ENCODE measurements at places on chromosomes 3 and 15. TPM values are rescaled to one million over a fixed set of nuclear protein-coding genes. Genes with fewer than 3 reads are reported as not detected.
A peak's percentile ranks its signal among the peaks of the same experiment; 100 is the strongest.

The GREM1 gene
- polyA plus RNA-seq = not detected

The TICRR gene
- 13.7 TPM for polyA plus RNA-seq

The BBX gene
- 5.5 TPM for polyA plus RNA-seq

The ATP8B4 gene
- polyA plus RNA-seq = 0.48 TPM

The GOLGA6C gene
- not detected for polyA plus RNA-seq

The PRR20G gene
- polyA plus RNA-seq = not detected

The SERPINI1 gene
- 1.9 TPM for polyA plus RNA-seq

The SEMA5B gene
- polyA plus RNA-seq = not detected

The TUBGCP5 gene
- 25.5 TPM for polyA plus RNA-seq

The CDAN1 gene
- polyA plus RNA-seq = 16.5 TPM

The GPR149 gene
- polyA plus RNA-seq = not detected

- no peaks in the 10 kb centered on the region for H3K4me1 ChIP-seq
- DNase-seq = no peak
- no peak overlapping the region for H3K4me3 ChIP-seq
- H3K36me3 ChIP-seq = no peaks in the 10 kb centered on the region
Measured at GRCh38 chr15:77797270-77797669, 164.6 kb upstream of the LINGO1 start.

- peaks cover 16% of the 10 kb centered on the region for H3K27me3 ChIP-seq
- H3K4me1 ChIP-seq = peaks cover 21% of the 10 kb centered on the region
- H3K27ac ChIP-seq = no peak within 1 kb of the TSS
- peak; percentile 56 for DNase-seq
Measured at GRCh38 chr15:34795267-34796081, at the start of gene ACTC1. ACTC1 (minus strand) TSS chr15:34795549; CDS start chr15:34794808, 741 bp downstream.

DNA sequence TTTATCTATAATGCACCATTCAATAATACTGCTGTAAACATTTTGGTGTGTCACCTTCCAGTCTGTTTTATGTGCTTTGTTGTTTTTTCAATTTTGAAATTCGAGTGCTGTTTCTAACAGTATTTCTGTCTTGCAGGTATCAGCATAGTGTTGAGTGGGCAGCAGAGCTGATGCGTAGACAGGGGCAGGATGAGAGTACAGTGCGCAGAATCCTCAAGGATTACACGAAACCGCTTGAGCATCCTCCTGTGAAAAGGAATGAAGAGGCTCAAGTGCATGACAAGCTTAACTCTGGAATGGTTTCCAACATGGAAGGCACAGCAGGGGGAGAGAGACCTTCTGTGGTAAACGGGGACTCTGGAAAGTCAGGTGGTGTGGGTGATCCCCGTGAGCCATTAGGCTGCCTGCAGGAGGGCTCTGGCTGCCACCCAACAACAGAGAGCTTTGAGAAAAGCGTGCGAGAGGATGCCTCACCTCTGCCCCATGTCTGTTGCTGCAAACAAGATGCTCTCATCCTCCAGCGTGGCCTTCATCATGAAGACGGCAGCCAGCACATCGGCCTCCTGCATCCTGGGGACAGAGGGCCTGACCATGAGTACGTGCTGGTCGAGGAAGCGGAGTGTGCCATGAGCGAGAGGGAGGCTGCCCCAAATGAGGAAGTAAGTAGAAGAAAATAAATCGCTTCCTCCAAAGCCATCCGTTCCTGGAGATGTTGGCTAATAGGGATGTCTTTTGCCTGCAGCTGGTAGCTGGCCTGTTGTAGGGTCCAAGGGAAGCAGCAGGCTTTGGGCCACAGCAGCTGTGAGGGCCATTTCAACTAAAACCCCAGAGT is 19.1 kb downstream of the TSEN2 start:
- no peaks in the 10 kb centered on the region for H3K4me1 ChIP-seq
- DNase-seq = no peak
- no peaks in the 10 kb centered on the region for H3K27me3 ChIP-seq
- H3K4me3 ChIP-seq = no peak overlapping the region
- no peak overlapping the region for H3K27ac ChIP-seq
- peaks cover 91% of the 10 kb centered on the region for H3K36me3 ChIP-seq

DNA sequence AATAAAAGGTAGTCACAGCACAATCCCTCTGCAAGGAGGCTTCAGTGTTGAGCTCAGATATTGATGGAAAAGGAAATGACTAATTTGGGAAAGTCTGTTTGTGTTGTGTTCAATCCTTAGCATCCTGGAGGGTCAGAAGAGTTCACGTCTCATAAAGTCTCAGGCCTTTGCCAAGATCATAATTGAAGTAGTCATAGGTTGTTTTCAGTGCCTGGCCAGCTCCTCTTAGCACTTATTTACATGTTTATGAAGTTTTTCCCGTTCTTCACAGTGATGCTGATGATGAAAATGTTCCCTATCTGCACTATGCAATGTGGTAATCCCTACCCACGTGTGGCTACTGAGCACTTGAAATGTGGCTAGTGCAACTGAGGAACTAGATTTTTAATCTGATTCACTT is 61.6 kb upstream of the TGFBR2 start:
- H3K27me3 ChIP-seq = no peaks in the 10 kb centered on the region
- H3K4me1 ChIP-seq = no peaks in the 10 kb centered on the region
- H3K4me3 ChIP-seq = no peak overlapping the region
- DNase-seq = no peak

DNA sequence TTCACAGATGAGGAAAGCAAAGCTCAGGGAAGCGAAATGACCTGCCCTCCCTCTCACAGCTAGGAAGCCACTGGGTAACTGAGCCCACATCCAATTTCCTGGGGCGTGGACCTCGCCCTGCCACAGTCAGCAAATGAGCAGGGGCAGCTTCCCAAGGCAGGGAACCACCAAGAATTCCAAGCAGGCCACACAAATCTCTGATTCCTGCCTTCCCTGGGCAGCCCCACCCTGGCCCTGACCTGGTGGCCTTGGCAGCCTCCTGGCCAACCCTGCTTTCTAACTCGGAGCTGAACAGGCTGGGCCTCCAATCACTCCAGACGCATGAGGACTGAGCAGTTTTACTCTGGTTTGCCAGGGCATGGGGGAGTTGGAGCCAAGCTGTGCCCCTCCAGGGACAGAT is 203.7 kb upstream of the TLE3 start:
- no peak for DNase-seq
- no peak overlapping the region for H3K27ac ChIP-seq
- no peaks in the 10 kb centered on the region for H3K4me1 ChIP-seq
- H3K4me3 ChIP-seq = no peak overlapping the region

- no peak overlapping the region for H3K4me3 ChIP-seq
- no peaks in the 10 kb centered on the region for H3K36me3 ChIP-seq
- no peak for DNase-seq
- peaks cover 12% of the 10 kb centered on the region for H3K4me1 ChIP-seq
- peaks cover 8% of the 10 kb centered on the region for H3K27me3 ChIP-seq
Measured at GRCh38 chr3:149131589-149131988, 2.2 kb downstream of the HPS3 start.

- DNase-seq = no peak
- peak overlapping the region; percentile 54 for H3K27ac ChIP-seq
- H3K4me1 ChIP-seq = peaks cover 12% of the 10 kb centered on the region
Measured at GRCh38 chr15:81323559-81323943, 390 bp downstream of the STARD5 start.

GRCh38 chr3:189779166-189779565 is 148.0 kb downstream of the TP63 start:
- no peaks in the 10 kb centered on the region for H3K4me1 ChIP-seq
- H3K36me3 ChIP-seq = no peaks in the 10 kb centered on the region
- DNase-seq = no peak
- H3K27me3 ChIP-seq = no peaks in the 10 kb centered on the region

- H3K27me3 ChIP-seq = peaks cover 96% of the 10 kb centered on the region
- H3K27ac ChIP-seq = no peak overlapping the region
- H3K36me3 ChIP-seq = no peaks in the 10 kb centered on the region
- DNase-seq = no peak
- H3K4me3 ChIP-seq = no peak overlapping the region
- H3K4me1 ChIP-seq = no peaks in the 10 kb centered on the region
Measured at GRCh38 chr3:13137941-13138832, 65.0 kb upstream of the IQSEC1 start.

DNA sequence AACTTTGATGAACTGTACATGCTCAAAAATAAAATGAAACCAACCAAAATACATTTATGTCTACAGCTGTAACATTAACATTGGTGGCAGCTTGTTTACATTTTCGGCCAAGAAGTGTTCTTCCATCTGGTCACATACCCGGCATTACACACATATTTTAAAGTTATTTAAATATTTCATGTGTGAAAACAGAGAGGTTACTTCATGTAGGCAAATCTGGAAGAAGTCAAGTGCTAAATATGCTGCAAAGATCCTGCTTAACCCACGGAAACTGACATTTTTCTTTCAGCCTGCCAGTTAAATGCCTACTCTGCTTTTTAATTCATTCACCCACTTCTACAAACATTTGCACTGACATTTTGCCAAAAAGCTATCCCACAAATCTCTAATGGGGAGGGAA is 69.7 kb downstream of the MB21D2 start:
- H3K36me3 ChIP-seq = no peaks in the 10 kb centered on the region
- H3K27me3 ChIP-seq = no peaks in the 10 kb centered on the region
- no peaks in the 10 kb centered on the region for H3K4me1 ChIP-seq
- no peak overlapping the region for H3K27ac ChIP-seq

DNA sequence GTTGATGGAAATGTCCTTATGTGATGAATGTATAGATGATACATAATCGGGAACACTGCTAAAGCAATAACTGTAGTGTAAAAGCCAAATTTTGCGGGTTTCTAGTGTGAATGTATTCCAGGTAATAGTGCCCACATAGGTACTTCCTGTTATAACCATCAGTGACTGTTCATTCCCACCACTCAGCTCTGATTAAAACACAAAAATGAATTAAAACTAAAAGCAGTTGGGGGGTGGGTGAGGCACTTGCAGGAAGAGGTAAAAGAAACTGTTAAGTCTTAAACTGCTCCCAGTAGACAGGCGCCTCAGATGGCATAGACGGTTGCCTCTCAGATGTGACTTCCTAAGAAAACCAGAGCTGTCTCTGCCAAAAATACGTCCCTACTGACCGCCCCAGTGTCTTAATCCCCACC is 893 bp upstream of the MTHFS start:
- no peak for DNase-seq
- peak overlapping the region; percentile 69 for H3K4me3 ChIP-seq
- no peaks in the 10 kb centered on the region for H3K27me3 ChIP-seq
- peaks cover 8% of the 10 kb centered on the region for H3K4me1 ChIP-seq
- H3K27ac ChIP-seq = peak overlapping the region; percentile 93

- peaks cover 20% of the 10 kb centered on the region for H3K27me3 ChIP-seq
- H3K4me3 ChIP-seq = no peak overlapping the region
- H3K27ac ChIP-seq = no peak overlapping the region
- peaks cover 5% of the 10 kb centered on the region for H3K4me1 ChIP-seq
Measured at GRCh38 chr15:23446215-23447106, 582 bp downstream of the GOLGA6L2 start.
